ENCODE measurements at places on chromosomes 7 and 10.

DNA sequence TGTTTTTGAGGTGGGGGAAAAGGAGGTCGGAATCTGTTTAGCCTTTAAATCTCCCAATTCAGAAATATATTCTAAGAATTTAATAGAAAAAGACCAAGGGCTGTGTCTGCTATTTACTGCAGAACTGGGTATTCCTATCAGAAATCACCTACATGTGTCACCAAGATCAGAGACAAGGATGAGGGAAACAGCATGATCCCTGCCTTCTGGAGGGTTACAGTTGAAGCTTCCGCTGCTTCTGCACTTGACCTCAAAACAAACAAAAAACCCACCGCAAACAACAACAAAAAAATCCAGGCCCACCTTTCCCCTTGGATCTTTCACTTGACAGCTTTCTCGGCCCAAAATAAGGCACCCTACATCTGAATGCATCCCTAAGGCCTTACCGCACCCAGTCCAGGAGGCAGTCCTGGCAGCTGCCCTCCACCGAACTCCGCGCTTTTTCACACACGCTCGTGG lies 750 bp upstream of the CDK14 start:
- DNase-seq, result no peak

DNA sequence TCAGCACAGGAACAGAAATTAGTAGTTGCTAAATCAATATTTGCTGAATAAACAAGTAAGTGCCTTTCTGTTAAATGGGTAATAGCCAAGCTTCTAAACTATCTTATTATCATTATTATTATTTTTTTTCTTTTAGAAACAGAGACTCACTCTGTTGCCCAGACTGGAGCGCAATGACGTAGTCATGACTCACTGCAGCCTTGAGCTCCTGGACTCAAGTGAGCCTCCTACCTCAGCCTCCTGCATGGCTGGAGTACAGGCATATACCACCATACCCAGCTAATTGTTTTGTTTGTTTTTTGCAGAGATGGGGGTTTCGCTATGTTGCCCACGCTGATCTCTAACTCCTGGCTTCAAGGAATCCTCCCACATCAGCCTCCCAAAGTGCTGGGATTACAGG lies 12.3 kb upstream of the ELN start:
- DNase-seq, result no peak

GRCh38 chr7:35695473-35695850 lies 527 bp upstream of the HERPUD2 start:
- DNase-seq, result no peak

- DNase-seq, result no peak
Measured at GRCh38 chr7:130473289-130473688, 18.6 kb upstream of the MEST start.

- DNase-seq, result no peak
Measured at GRCh38 chr10:31697271-31698180, 231.1 kb downstream of the ARHGAP12 start.

GRCh38 chr7:3520206-3520605 lies 219.2 kb downstream of the SDK1 start:
- no peak for DNase-seq

GRCh38 chr7:11473807-11474424 lies 358.1 kb downstream of the THSD7A start:
- DNase-seq, result no peak

- DNase-seq, result peak; percentile 45
Measured at GRCh38 chr10:132616170-132616995, 78.8 kb downstream of the INPP5A start.

- no peak for DNase-seq
Measured at GRCh38 chr10:99798031-99798430, 15.6 kb downstream of the ABCC2 start.

- DNase-seq, result no peak
Measured at GRCh38 chr10:90658791-90659190, 199.0 kb downstream of the HTR7 start.

DNA sequence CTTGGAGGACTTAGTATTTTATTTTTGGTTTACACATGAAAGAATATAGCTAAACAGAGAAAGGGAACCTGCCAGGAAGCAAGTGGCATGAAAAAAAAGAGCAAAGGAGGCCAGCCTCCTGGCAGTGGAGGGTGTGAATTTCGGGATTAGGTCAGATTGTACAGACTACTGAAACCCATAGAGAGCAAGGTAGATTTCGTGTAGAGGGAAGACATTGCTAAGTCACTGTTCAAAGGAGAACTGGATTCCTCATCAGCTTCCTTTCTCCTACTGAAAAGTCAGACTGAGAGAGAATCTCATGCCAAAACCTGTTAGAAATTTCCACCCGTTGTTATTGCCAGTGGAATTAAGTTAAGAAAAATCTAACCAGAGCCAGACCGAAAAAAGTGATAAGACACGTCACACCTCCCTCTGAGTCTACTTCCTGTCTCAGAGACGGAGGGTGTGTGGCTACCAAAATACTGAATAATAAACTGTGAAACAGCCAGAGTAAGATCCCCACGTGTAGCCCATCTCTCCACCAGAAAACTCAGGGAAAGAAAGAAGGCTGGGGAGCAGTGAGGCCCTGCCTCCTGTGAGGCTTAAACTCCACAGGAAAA lies 118.8 kb downstream of the SKIDA1 start:
- no peak for DNase-seq

- peak; percentile 66 for DNase-seq
Measured at GRCh38 chr10:97849687-97850402, at the start of gene GOLGA7B. Gene GOLGA7B, plus strand, starts transcription at chr10:97849843. Its CDS starts 461 bp downstream, at chr10:97850304.

DNA sequence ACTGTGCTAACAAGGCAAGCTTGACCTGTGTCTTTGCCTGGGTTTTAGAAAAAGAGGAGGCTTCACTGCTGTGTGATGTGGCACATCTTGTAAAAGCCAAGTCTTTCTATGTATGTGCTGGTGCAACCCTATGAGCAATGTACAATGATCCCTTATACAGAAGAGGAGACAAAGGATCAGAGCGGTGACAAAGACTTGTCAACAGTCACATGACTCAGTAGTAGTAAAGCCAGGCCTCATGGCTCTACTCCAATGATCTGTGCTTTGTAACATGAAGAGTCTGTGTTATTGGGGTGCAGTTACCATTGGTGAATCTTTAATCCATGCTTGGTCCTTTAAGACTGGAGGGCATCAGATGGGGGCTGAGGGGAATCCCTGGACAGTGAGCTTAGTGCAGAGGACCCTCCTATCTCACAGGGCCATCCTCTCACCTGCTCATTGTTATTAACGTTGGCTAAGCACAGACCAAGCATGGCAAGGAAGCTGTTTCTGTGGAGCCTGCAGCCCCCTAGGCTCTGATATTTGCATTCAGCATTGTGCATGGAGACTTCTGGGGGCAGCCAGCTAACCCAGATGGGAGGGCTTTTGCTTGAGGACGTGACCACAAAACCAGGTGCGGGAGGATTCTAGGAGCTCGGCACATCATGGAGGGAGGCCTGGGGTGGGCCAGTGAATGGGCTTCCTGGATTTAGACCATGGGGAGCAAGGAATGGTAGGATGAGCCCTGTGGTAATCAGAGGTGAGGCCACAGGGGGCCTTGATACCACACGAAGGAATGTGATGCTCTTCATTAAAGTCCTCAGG lies 308.8 kb upstream of the ZNF32 start:
- DNase-seq, result no peak

GRCh38 chr10:27723436-27723835 lies 22.2 kb downstream of the MKX start:
- DNase-seq, result no peak

DNA sequence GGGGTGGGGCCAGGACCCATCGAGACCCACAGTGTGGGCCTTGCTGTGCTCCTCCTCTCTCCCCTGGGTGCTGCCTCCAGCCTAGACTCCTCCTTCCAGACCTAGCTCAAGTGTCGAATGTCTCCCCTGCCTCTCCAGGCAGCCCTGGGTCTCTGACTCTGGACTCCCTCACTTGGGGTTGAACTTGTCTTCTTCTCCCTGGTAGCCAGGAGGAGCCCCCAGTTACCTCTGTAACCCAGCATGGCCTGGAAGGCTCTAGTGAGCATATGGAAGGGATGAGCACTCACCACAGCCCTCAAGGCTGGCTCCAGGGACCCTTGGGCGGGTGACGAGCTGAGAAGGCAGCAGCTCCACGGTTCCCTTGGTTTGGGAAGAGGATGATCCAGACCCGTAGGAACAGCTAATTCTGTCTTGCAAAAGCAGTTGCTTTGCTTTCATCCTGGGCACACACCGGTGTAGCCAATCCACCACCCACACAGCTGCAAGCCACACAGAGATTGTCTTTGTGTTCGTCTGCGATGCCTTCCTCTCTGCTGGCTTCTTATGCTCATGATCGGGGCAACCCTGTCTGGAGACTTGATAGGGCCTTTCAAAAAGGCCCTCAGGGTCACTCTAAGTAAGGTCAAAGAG lies 52.3 kb upstream of the ANTXRL start:
- no peak for DNase-seq

DNA sequence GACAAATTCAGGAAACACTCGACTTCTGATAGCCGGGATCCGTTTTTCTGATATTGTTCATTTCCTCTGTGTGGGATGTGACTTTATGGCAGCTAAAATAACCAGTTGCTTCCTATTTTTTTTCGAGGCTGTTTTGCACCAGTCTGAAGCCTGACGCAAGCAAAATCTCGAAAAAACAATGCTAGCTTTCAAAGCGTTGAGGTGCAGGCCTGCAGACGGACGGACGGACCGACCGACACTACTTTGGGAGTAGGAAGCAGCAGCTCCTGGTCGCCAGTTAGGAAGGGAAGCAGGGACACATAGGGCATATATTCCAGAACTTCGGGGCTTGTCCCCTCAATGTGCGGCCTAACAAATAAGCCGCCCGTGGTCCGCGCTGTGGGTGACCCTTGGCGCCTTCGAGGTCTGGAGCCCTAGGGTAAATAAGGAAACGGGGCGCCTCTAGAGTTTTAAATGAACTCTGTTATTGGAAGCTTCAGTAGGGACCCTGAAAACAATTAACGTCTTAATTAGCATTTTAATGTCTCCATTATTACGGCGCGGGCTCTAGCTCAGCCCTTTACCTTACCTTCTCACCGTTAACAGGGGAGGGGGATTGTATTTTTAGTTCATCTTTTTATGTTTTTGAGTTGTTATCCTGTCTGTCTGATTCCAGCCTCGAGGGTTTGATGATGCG lies 1.3 kb downstream of the HHEX start:
- peak; percentile 20 for DNase-seq

DNA sequence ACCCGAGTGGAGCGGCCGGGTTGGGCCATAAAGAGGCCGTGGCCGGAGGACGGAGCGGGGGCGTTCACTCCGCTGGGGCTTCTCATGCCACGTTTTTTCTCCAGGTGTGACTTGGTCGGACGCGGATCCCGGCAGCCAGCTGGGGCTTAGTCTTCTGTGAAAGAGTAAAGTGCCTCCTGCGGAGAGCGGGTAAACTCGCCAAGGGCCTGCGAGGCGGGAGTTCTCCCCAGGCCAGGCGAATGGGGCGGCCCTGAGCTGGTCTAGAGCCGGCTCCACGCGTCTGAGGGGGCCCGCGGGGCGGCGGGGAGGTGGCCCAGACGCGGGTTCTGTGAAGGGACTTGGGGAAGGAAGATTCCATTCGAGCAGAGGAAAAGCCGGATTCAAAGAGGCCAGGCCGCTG lies 86.3 kb upstream of the VIPR2 start:
- DNase-seq, result no peak

DNA sequence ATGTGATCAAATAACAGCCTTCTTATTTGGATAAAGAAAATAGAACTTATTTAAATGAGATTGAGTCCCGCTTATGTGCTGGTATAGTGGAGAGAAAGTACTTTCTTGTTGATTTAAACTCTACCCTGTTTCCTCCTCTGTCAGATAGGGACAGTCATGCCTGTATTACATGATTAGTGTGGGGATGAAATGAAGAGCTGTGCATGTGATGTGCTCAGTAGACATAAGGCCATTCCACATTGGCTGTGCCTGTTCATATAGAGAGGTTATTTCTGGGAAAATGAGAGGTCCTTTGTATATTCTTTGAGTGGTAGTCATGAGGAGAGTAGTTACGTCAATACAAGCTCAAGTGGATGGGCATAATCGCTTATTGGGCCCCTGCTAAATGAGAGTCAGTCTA lies 5.7 kb downstream of the MTURN start:
- no peak for DNase-seq

GRCh38 chr10:78224602-78225001 lies 190.9 kb downstream of the RPS24 start:
- DNase-seq, result no peak

GRCh38 chr7:70497793-70498192 lies 634.2 kb upstream of the GALNT17 start:
- no peak for DNase-seq

- no peak for DNase-seq
Measured at GRCh38 chr7:666454-667292, 59.8 kb upstream of the DNAAF5 start.

GRCh38 chr10:17912754-17913153 lies 39.0 kb upstream of the SLC39A12 start:
- no peak for DNase-seq

- no peak for DNase-seq
Measured at GRCh38 chr10:130221456-130222375, 85.5 kb downstream of the GLRX3 start.

- DNase-seq, result no peak
Measured at GRCh38 chr7:50685135-50686065, 97.3 kb downstream of the GRB10 start.

GRCh38 chr7:116730097-116731022 lies 58.4 kb downstream of the MET start:
- no peak for DNase-seq

- DNase-seq, result no peak
Measured at GRCh38 chr7:32140210-32140939, 70.2 kb upstream of the PDE1C start.

GRCh38 chr10:95742485-95742884 lies 13.5 kb upstream of the ENTPD1 start:
- DNase-seq, result no peak

GRCh38 chr10:114767101-114767985 lies 54.2 kb upstream of the FHIP2A start:
- peak; percentile 4 for DNase-seq

DNA sequence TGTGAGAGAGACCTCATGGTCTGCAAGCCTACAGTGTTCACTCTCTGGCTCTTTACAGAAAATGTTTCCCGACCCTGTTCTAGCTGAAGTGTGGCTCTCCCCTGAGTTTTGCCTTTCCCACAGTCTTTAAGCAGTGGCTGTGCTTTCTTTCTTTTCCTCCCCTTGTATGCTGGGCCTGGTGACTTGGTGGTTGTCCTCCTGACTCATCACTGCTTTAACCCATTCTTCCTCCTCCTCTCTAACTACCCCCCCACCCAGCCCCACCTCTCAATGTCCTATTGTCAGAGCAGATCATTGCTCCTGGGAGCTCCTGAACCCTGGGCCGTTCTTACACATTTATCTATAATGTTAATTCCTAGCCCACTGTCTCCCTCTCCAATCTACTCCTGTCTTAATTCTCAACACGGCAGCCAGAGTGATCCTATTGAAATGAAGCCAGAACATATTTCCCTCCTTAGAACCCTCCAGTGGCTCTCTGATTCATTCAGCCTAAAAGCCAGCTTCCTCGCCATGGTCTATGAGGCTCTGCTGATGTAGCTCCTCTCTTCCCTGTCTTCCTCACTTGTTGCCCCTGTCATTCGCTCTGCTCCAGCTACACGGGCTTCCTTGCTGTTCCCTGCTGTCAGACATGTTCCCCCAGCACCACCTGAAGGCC lies 55.0 kb downstream of the DENND11 start:
- DNase-seq, result no peak

- no peak for DNase-seq
Measured at GRCh38 chr10:8586504-8586903, 532.0 kb downstream of the GATA3 start.

- no peak for DNase-seq
Measured at GRCh38 chr10:11489591-11489990, 121.9 kb downstream of the USP6NL start.

- no peak for DNase-seq
Measured at GRCh38 chr10:82242778-82243177, 367.8 kb downstream of the NRG3 start.
